Hair follicular keratinocyte (primary cell): ENCODE measurements at places on chromosomes 5 and 9. TPM values are rescaled to one million over a fixed set of nuclear protein-coding genes. Genes with fewer than 3 reads are reported as not detected.

The SPINK6 gene
- total RNA-seq = 10.3 and 28.1 TPM in 2 replicates

The EPB41L4A gene
- 1.3 and 6.8 TPM in 2 replicates for total RNA-seq

The PPP1R26 gene
- total RNA-seq = 20.7 and 30.8 TPM in 2 replicates

The RNF38 gene
- total RNA-seq = 3.5 and 8.0 TPM in 2 replicates

The GRM6 gene
- not detected in 2 replicates for total RNA-seq

The KLF9 gene
- total RNA-seq = 5.5 and 11.5 TPM in 2 replicates

The CYLC2 gene
- not detected in 2 replicates for total RNA-seq

The CXCL14 gene
- 7.6 and 15.5 TPM in 2 replicates for total RNA-seq

The CACNA1B gene
- under 0.01 TPM in 1 of 2 replicates, not detected in the other for total RNA-seq

The ZNF462 gene
- total RNA-seq = 8.0 and 9.5 TPM in 2 replicates

The MAMDC2 gene
- 2.2 and 7.7 TPM in 2 replicates for total RNA-seq

The NUTM2F gene
- not detected in 2 replicates for total RNA-seq

The LYRM7 gene
- 4.5 and 4.8 TPM in 2 replicates for total RNA-seq
